ENCODE measurements at places on chromosomes 7 and 10.

GRCh38 chr10:90871279-90871765 lies 452 bp upstream of the RPP30 start:
- peak; percentile 79 for DNase-seq

GRCh38 chr7:20329389-20330238 lies 1.1 kb upstream of the ITGB8 start:
- DNase-seq, result peak; percentile 73

- no peak for DNase-seq
These were observed 7.3 kb downstream of the ASL start for GRCh38 chr7:66082886-66083415.

DNA sequence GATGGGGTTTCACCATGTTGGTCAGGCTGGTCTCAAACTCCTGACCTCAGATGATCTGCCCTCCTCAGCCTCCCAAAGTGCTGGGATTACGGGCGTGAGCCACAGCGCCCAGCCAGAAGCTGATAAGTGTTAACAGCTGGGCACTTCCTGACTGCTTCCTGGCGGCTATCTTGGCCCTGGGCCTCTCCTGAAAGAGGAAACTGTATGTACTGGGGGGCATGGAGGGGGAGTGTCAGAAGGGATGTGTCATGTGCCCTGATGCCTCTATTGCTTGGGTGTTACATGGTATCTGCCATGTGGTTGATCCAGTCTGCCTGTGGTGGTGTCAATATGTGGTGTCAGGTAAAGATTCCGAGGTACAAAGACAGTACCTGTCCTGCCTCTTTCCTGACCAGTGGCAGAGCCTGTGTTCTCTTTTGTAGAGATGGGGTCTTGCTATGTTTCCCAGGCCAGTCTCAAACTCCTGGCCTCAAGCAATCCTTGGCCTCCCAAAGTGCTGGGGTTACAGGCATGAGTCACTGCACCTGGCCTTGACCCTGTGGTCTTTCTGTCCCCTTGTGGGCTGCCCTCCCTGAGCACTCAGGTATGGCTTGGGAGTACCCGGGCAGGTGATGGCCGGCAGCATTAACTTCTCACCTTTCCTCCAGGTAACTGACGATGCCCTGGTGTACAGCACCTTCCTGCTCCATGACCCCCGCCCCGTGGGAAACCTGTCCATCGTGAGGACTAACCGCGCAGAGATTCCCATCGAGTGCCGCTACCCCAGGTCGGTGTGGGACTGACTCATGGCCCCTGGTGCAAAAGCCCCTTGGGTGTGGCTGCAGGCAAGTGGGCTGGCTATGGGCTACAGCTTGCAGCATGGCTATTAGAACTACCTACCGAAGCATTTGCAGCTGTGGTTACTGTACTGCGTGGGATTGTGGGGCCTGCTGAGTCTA lies 4.4 kb downstream of the ZP3 start:
- peak; percentile 42 for DNase-seq

- no peak for DNase-seq
These were observed 2.0 kb upstream of the STRA8 start for GRCh38 chr7:135231686-135232085.

DNA sequence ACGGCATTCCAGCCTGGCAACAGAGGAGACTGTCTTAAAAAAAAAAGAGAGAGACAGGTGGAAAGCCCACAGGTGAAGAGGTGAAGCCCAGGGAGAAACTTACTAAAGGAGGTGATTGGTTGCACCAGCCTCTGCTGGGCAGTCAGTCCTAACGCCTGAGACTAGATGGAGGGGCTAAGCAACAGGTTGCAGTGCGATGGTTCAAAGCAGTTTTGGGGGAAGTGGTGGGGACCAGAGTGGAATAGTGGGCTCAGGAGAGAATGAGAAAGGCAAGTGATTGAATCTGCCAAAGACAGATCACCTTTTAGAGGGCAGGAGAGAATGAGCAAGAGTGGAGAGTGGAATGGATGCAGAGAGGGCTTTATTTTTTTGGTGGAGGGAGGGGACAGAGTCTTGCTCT lies 100.0 kb upstream of the KCTD7 start:
- no peak for DNase-seq

- no peak for DNase-seq
These were observed 155.6 kb upstream of the PRSS58 start for GRCh38 chr7:142413280-142414000.

- peak; percentile 45 for DNase-seq
These were observed 11.6 kb upstream of the SVIL start for GRCh38 chr10:29646238-29646902.

GRCh38 chr7:70660154-70660818 lies 471.7 kb upstream of the GALNT17 start:
- no peak for DNase-seq

DNA sequence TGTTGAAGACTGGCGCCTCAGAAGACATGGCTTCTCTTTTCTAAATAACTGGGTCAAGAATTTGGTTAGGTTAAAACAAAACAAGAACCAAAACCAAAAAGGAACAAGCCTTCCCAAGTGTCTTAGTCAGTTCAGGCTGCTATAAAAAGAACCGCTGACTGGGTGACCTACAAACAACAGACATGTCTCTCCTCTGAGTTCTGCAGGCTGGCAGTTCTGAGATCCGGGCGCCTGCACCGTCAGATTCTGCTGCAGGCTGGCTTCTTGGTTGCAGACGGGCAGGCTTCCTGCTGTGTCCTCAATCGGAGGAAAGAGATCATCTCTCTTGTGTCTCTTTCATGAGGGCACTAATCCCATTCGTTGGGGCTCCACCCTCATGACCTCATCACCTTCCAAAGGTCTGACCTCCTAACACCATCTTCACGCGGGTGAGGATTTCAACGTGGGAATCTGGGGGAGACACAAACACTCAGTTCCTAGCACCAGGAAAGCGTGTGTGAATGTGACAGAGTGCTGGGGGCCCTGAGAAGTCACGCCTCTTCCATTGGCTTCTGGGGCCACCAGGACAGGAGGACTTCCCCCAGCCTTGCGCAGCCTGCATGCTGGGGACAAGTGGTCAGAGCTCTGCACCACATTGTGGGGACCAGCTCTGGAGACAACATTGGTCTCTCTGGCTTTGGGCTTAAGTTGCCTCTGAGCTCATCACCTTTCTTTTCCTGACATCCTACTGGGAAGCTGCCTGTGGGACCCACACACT lies 63.1 kb downstream of the ASB13 start:
- no peak for DNase-seq

DNA sequence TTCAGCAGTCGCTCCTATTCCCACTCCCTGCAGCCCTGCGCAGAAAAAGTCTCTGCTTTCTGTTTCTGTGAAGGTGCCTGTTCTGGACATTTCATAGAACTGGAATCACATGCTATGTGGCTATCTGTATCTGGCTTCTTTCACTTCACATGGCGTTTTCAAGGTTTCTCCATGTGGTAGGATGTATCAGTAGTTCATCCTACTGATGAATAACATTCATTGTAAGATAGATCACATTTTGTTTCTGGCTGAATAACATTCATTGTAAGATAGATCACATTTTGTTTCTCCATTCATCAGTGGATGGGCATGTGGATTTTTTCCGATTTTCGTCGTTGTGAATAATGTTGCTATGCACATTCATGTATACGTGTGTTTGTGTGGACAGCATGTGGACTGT lies 44.5 kb downstream of the HSPA12A start:
- no peak for DNase-seq

DNA sequence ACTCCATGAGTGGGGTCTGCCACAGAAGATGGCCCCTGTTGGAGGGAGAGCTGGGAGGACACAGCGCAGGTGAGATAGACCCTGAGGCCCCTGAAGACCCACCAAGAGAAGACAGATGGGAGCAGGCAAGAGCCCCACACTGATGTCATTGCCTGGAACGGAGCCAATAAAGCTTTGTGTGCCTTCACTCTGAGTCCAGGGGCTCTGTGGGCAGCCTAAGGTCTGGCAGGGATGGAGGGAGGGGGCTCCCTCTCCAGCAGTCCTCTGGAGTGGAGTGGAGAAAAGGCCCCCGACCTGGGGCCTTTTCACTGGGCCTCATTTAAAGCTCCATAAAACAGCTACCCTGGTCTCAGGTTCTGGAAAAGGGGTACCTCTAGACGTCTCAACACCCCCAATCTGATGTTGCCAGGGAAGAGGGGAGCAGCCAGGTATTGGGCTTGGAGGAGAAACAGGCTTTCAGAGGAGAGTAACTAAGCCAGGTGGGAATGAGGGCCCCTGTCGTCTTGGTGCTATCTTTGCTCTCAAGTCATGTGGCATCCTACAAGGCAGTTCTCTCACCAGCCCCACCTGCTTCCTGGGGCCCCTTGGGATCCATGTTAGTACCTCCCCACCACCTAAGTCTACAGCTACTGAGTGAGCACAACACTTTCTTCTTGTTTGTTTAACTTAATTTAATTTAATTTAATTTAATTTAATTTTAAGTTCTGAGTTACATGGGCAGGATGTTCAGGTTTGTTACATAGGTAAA lies 1.4 kb downstream of the C10orf62 start:
- no peak for DNase-seq

DNA sequence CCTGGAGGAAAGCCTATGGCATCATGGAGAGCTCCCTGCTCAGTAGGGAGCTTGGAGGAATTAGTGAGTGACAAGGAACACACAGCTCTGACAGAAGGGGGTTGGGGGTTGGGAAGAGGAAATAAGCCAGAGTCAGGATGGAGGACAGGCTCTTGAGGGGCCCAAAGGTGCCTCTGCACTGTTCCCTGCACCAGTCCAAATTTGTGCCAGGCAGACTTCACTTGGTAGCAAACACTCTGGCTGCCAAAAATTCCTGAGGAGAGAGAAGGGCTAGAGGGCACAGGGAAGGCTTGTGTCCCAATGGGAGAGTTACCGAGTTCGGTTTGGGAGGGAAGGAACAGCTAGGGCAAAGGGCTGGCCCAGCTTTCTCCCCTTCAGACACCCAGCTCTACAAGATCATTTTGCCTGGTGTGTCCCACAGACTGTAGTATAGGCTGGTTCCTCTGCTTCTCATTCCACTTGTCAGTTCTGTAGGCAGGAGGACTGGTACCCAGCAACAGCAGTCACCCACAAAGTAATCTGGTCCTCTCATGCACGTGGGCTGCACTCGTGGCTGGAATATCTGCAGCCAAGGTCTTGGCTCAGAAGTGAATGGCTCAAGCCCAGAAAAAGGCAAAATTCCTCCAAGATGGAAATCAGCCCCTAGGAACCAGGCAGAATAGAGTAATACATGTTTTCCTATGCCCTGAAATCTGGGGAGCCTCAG lies 8.0 kb upstream of the KCNIP2 start:
- DNase-seq, result no peak

DNA sequence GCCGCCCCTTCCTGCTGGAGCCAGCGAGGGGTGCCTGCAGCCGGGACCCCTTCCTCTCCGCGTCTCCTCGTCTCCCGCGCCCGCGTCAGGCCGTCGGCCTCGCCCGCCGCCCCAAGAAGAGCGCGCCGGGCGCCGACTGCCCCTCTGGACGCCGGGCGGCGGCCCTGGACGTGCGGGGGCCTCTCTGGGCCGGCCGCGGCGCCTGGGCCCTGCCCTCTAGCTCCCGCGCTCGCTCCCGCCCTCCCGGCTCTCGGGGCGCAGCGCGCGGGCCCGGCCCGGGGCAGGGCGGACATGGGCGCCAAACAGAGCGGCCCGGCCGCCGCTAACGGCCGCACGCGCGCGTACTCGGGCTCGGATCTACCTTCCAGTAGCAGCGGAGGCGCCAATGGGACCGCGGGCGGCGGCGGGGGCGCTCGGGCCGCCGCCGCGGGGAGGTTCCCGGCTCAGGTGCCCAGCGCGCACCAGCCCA lies 704 bp downstream of the ZNRF2 start:
- DNase-seq, result no peak

DNA sequence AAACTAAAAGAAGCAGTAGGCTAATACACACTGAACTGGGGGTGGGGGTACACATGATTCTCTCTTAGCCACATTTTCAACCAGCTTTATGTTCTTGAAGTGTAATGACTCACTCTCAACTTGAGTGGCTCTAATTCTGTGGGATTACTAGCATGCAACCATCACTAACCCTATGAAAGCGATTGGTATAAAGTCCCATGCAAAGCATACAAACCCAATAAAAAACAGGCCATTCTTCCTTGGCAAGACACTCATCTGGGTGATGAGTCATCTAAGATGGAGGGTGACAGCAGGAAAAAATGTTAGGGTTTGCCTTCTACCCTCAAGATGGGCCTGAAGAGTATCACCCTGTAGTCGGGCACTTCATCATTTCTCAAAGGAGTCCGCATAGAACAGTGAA lies 14.9 kb upstream of the PON3 start:
- peak; percentile 29 for DNase-seq

DNA sequence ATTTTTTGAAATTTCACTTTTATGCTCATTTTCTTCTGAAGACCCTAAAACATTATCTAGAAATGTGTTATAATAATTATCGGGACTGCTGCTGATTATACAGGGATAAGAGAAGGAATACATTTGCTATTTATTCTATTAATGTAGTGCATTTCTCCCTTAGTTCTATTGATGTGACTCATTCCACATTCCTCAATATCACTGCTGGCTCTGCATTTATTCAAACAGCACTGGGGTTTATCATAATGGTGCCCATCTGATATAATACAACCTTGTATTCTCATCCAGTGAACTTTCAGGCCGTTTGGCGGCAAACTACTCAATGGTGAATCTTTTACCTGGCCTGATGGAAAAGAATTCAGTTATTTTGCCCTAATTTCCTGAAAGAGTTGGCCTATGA lies 7.8 kb downstream of the KCND2 start:
- no peak for DNase-seq

DNA sequence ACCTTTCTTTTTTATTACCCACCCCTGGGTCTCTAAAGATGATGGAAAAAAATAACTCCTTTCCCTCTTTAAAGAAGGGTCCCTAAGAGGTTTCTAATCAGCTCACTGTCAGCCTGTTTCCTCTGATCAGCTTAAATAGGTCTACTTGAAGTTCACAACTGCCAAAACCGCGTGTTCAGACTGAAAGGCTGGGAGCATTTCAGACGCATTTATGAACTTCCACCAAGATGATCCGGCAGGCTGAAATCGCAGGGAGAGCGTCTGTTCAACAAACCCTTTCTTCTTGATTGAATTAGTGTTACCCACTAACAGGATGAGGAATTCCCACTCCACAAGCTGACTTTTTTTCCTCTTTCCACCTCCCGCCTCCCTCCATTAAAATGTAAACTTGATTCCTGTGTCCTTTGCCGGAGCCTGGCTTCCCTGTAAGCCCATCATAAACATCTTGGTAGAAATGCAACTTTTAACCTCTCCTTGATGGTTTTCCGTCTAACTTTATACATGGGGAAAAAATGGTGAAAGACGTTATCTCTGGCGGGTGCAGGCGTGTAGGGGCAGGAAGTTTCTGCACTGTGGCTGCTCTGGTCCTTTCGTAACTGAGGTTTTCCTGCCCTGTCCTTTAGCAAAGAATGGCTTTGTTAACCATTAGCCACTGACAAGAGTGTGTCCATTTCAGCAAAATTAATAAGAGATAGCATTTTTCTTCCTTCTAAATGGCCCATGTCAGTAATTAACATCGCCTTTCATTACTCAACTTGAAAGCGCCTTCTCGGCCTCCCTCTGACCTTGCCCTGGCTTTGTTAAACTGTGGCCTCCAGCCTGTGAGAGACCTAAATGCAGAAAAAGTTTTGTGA lies 130.7 kb downstream of the BAMBI start:
- DNase-seq, result no peak

GRCh38 chr10:133100706-133101415 lies 13.1 kb downstream of the ADGRA1 start:
- DNase-seq, result no peak

GRCh38 chr10:52390388-52390787 lies 76.3 kb downstream of the DKK1 start:
- no peak for DNase-seq

GRCh38 chr7:156105337-156106106 lies 293.3 kb upstream of the SHH start:
- no peak for DNase-seq
